ENCODE measurements at places on chromosomes 12 and 14.

GRCh38 chr14:77607741-77608302 is 8.6 kb downstream of the SPTLC2 start:
- no peak for DNase-seq

DNA sequence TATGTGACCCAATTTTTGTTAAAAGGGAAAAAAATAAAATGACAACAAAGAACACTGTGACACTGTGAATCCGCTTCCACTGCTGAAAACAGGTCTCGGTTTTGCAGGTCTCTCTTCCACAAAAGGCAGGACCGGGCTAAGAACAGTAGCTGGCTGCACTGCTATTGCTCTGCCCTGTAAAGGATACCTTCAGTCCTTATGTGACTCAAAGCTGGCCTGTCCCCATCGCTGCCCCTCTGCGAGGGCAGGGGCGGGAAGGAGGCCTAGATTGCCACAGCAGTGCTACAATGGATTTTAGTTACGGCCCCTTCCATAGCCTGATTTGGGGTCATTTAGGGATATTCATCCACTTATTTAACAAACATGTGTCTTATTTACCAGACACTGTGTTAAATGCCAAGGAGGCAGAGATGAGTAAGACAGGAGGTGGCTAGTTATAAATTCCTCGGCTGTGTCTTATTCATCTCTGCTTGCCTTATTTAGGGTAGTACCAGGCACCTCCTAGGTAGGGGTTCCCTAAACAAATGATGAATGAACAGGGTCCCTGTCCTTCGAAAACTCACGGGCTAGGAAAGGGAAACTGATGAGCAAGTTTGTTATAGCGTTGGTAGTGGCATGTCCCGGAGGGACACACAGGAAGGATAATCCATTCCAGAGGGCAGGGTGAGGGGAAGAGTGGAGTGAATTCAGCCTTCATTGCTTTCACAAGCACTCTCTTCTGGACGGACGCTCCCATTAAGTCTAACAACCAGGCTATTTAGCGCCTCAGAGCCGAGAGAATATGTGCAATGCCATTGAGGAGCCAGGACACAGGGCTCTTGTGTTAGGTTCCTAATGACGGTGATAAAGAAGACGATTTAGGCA is 73.3 kb downstream of the EID3 start:
- DNase-seq = no peak

DNA sequence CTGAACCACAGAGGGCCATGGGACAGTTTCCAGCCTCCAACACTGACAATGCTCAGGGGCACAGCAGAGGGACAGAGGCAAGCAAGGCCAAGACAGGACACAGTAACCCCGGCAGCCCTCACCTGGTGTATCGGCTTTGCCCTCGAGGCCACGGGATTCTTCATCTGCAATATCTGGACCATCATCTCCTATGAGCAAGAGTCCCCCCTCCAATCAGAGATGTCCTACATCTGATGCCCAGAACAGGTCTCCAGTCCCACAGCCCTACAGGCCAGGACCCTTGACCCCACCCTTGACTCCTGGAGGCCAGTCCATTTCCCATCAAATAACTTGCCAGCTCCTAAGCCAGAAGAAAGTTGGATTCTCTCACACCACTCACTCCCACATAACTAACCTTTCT is 17.4 kb downstream of the KMT2D start:
- no peak for DNase-seq

DNA sequence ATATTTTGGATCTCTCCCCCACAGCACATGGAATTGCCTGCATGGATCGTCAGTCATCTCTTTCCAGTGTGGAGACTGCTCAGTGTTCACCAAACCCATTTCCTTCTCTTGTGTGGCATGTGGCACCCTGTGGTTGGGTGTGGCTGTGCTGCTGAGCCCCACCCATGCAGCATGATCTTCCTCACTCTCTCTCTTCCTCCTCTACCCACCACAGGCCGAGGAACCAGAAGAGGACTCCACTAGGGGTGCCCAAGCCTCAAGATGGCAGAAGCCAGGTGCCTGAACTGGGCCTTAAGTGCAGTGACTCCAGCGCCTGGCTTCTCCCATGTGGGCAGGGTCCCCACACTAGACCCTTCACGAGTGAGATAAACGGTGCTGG is 66.8 kb upstream of the GPR68 start:
- DNase-seq = peak; percentile 42

- no peak for DNase-seq
Measured at GRCh38 chr12:30694412-30695198, 1.1 kb downstream of the IPO8 start.

GRCh38 chr12:124436366-124436765 is 131.0 kb downstream of the NCOR2 start:
- DNase-seq = no peak

GRCh38 chr12:105915997-105916759 is 222.6 kb downstream of the NUAK1 start:
- DNase-seq = no peak

GRCh38 chr14:96951511-96951910 is 154.3 kb downstream of the VRK1 start:
- no peak for DNase-seq

- DNase-seq = no peak
Measured at GRCh38 chr14:33934043-33934750, 16.7 kb downstream of the EGLN3 start.

- no peak for DNase-seq
Measured at GRCh38 chr14:35333264-35333730, 41.1 kb downstream of the PSMA6 start.
